ENCODE measurements at places on chromosomes 3 and 15.

DNA sequence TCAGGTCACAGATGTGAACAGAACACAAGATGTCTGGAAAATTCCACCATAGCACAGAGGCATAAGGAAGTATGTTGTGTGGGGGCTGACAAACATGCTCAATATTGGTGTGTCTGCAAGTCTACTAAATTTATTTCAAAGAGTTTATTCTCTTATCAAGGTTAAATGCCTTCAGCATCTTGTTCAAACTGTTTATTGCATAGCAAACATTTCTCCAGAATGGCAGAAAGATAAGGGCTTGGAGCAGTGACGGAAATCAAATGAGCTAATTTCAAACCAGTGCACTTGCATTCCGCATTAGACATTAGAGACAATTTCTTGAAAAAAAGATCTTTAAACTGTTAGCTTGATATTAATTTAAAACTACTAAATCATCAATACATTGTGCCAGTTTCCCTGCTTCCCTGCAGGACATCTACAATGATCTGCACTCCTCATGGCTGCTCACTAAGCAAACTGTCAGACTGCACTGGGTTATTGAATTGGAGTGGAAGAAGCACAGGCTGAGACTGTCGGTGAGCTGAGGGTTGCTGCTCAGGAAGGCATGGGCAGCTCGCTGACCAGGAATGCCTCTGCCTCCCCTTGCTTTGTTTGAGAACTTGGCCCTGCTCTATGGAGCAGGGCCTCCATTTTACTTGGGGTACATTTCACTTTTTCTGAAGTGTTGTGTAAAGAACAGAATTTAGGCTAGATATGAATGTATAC lies 89.4 kb downstream of the KCNAB1 start:
- no peak for DNase-seq

DNA sequence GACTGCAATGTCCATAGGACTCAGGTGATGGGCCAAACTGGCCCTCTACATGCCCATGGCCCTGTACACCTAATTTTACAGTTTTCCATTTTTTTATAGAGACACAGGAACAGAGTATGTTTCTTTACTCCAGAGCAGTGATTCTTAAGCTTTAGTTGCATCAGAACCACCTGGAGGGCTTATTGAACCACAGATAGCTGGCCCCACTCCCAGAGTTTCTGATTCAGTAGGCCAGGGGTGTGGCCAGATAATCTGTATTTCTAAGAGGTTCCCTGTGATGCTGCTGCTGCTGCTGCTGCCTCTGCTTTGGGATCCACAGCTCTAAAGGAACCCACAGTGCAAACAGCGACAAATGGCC lies 5.1 kb downstream of the RBP1 start:
- DNase-seq = no peak

DNA sequence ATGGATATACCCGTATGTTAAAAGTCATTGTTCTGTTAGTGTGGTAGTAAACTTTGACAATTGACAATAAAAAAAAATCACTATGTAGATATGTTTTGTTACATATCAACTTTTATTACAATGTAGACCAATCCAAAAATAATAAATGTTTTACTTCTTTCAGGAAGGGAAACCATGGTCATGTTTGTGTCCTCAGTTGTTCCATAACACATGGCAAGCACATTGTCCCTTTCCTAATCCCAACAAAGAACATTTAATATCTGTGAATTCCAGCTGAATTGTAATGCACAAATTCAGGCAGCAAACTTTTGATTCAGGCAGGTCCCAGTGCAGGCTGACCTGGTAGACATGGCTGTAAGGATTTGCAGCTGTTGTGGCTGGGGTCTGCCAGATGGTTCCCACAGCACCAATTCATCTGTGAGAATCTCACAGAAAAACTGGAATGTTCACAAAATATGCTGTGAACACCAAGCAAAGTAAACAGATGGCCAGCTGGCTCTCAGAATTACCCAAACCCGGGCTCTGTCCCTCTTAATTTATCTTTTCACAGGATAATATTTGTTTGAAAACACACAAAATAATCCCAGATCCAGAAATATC lies 1.9 kb upstream of the SPG21 start:
- DNase-seq = no peak

- no peak for DNase-seq
These were observed 29.7 kb downstream of the LRCH3 start for GRCh38 chr3:197820550-197821335.

GRCh38 chr3:113717818-113718217 lies 21.4 kb upstream of the USF3 start:
- DNase-seq = no peak

DNA sequence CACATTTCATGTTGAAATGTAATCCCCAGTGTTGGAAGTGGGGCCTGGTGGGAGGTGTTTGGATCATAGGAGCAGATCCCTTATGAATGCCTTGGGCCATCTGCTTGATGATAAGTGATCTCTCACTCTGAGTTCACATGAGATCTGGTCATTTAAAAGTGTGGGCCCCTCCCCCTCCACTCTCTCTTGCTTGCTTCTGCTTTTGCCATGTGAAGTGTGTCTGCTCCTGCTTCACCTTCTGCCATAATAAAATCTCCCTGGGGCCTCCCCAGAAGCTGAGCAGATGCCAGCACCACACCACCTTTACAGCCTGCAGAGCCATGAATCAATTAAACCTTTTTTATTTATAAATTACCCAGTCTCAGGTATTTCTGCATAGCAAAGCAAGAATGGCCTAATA lies 14.2 kb upstream of the CD200R1L start:
- no peak for DNase-seq

DNA sequence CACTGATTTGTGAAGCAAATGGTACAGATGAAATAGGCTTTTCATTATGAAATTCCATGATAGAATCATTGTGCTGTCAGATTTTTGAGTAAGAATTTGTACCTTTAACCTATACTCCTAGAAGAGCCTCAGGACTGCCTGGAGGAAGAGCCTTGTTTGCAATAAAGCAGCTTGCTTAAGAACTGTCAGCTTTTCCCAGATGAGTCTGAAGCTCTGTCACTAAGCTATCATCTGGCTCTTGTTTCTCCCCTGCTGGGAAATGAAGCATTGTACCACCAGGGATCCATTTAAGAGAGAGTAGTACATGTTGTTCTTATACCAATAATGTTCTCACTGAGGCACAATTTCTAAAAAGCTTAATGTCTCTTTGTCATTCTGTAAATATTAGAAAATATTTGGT lies 85.1 kb upstream of the FLNB start:
- DNase-seq = no peak

- no peak for DNase-seq
These were observed 47.0 kb upstream of the PPIB start for GRCh38 chr15:64209680-64210334.

DNA sequence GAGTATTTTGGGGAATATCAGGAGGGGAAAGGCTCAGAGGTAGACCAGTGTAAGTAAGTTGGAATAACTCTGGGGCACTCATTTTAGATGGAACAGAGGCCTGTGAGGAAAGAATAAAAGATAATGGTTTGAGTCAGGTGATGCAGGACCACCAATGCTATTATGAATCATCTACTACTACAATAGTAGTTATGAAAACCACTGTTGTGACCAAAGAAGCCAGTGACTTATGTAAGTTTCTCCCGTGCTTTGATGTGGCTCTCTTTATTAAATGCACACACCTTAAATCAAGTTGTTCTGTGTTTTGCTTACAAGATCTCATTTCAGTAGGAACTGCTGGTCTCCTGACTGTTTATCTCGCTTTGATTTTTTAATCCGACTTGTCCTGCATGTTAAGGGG lies 13.1 kb upstream of the GUCA1C start:
- DNase-seq = no peak

GRCh38 chr3:191235331-191236314 lies 36.6 kb downstream of the OSTN start:
- DNase-seq = no peak

DNA sequence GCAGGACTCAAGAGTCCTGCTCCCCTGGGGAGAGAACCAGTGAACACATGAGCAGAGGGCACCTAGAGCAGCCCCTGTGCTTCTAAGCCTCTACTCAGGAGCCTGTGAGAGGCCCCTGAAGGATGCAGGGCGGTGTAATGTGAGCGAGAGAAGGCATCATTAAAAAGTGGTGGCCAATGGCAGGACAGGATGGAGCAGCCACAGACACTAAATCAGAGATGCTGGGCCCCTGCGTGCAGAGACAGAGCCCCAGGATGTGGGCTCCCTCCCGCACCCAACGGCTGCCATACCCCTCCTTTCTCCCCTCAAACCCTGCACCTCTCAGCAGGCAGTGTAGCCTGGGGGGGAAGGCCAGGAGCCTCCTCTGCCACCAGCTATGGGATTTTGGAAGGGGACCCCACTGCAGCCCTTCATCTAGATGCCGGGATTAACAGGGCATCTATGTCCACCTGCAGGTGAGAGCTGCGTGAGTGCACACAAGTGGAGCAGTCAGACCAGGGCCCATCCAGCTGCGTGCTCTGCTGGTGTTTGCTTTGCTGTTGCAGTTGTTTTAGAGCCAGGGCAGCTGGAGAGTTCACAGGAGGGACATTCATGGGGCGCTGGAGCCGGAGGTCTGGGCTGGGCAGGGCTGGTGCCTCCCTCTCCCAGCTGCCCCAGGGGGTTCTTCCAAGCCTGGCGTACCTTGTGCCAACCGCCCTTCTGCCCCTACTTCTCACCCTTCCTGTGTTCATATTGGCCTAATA lies 5.1 kb upstream of the IQSEC1 start:
- DNase-seq = no peak

GRCh38 chr3:188940573-188940932 lies 231.2 kb upstream of the TPRG1 start:
- DNase-seq = no peak

DNA sequence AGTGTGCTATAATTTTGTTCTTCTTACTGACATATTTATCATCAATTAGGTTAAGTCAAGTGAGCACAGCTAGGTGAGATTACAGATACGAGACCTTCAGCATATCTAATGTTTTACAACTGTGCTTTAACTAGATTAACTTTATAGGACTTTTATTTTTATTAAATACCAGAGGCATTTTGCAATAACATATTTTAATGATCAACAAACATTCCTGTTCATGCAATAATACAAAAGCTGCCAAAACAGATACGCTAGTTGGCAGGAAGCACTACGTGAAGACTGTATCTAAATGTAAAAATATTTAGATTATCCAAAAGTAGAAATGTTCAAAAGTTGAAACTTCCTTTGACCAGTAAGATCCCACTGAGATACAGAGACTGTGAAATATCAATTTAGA lies 139.1 kb downstream of the CBLB start:
- no peak for DNase-seq

- DNase-seq = no peak
These were observed 3.3 kb downstream of the LIPH start for GRCh38 chr3:185549122-185549521.

GRCh38 chr15:63506537-63507035 lies 2.2 kb downstream of the USP3 start:
- no peak for DNase-seq

- no peak for DNase-seq
These were observed 103.0 kb upstream of the NAALADL2 start for GRCh38 chr3:174755833-174756829.

DNA sequence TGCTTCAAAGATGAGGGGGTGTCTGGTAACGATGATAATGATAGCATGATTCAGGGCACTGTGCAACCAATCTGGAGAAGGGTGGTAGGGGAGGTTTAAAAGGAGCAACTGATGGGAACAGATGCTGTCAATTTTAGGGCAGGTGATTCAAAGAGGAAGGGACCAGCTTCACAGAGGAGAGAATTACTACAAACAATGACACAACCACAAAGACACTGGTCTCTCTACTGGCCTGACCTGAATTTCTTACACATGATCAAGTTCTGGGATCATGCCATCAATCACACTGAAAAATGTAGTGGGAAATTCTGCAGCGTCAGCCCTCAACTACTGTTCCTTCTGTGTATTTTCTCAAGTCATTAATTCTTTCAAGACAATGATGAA lies 2.6 kb upstream of the CDV3 start:
- no peak for DNase-seq

DNA sequence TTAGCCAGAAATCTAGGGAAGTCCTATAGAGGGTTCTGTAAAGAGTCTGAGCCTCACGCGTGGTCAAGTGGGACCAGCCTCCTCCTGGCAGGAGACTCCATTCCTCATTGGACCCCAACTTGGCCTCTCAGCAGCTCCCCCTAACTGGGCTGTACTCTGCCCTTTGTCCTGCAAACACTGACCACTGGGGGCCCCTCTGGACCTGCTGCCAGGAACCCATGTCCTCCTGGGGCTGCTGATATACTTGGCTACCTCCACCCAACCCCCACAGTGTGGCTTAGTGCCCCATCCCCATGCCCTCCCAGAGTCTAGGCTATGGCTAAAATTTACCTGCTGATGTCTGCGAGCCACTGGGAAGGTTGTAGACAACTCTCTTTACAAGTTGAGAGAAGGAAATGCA lies 62.7 kb downstream of the UBP1 start:
- no peak for DNase-seq

DNA sequence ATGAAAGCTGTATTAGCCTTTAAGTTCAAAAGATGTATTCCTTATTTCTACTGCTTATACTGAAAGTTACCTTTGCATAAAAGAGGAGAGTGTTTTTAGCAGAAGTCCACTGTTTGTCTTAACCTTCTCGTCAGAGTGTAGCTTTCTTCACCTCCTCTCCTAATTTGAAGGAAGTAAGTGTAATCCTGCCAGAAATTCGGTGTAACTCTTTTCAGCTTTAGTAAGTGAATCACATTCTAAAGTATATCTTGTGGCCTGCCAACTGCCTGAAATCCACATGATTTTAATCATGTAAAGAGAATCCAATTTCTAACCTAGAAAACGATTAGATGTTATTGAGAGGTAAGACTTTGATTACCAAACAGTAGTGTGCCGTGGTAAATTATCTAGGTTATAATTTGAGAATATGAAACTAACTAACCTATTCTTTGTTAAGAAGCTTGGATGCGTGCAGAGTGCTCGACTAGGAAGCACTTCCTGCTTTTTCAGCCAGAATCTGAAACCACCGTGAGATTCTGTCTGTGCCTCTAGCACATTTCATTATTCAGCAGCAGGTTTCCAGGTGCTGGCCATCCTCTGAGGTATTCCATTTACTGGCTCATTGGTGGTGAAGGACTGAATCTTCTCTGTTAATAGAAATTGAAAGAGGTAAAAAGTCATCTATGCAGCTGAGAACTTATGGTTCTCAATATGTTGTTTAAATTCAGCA lies 7.5 kb downstream of the GYG1 start:
- DNase-seq = no peak

- DNase-seq = no peak
These were observed 30.7 kb downstream of the CHD2 start for GRCh38 chr15:92930776-92931175.
